ENCODE measurements at places on chromosomes 12 and 14.

DNA sequence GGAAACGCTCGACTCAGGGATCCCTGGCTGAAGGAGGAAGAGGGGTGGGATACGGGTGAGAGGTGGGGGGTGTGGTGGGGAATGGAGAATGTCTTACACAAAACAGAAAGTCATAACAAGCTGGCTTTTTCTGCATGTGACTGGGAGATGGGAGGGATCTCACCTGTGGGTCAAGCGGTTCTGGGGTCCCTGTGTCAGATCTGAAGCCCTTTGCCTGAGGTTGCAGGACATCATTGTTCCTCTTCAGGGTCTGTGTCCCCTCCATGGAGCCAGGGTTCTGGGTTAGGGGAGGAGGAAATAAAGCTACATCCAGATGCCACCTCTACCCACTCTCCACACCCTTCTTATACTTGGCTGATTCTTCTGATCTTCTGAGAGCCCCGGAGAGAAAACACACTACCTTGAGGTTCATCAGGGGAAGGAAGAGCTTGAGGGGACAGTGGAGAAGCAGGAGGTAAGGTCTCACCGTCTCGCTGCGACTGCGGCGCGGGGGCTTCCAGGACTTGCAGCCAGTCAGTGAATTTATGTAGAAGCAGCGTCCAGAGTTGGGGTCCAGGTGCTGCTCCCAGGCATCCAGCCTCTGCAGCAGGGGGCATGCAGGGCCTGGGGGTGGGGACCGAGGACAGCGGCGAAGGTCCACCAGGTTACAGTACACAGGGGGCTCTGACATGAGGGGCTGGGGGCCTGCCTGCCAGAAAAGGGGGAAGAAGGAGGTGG, 2.5 kb downstream of the ARHGAP9 start:
- DNase-seq, result peak; percentile 38

DNA sequence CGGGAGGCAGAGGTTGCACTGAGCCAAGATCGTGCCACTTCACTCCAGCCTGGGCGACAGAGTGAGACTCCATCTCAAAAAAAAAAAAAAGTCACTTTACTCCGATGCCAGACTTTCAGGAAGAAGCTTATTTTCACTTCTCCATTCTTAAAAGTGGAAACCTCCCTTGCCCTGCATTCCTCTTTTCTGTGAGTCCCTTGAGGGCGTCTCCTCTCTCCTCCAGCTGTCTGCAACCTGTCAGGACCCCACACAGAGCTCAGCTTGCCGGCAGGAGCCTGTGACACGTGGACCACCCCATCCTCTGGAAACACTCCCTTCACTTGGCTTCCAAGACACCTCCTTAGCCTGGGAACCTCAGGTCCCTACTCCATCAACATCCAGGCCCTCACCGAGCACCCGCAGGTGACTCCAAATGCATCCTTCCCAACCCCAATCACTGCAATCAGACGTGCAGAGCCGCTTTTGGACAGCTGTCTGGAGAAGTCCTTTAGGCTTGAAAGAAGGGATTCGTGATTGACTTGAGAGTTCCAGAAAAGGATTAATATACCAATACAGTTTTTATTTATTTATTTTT, 34.3 kb downstream of the SLC15A4 start:
- DNase-seq, result no peak

GRCh38 chr12:132275110-132275531, 54.3 kb downstream of the GALNT9 start:
- DNase-seq, result no peak

GRCh38 chr14:94464290-94464689, 11.7 kb upstream of the SERPINA11 start:
- DNase-seq, result no peak

DNA sequence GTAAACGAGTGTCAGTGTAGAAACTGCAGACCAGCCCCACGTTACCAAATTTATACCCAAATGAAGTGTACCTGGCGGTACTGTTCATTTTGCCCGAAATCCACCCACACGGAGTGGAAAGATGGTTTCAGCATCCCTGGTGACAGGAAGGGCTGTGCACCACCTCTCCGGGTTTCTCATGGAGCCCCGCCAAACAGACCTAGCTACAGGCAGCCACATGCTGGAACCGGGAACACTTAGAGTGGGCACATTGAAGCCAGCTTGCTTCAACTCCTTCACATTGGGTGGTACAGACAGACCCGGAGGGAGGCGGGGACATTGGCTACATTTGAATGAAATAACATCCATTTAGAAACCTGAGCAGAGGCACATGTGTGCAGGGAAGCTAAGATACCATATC, 84.4 kb downstream of the PPP2R5C start:
- no peak for DNase-seq

GRCh38 chr14:106436310-106436905, 910.0 kb downstream of the TMEM121 start:
- DNase-seq, result no peak

GRCh38 chr12:120628919-120629318, 11.5 kb upstream of the CABP1 start:
- no peak for DNase-seq

- DNase-seq, result no peak
Measured at GRCh38 chr14:60356386-60356785, 107.4 kb downstream of the PPM1A start.

DNA sequence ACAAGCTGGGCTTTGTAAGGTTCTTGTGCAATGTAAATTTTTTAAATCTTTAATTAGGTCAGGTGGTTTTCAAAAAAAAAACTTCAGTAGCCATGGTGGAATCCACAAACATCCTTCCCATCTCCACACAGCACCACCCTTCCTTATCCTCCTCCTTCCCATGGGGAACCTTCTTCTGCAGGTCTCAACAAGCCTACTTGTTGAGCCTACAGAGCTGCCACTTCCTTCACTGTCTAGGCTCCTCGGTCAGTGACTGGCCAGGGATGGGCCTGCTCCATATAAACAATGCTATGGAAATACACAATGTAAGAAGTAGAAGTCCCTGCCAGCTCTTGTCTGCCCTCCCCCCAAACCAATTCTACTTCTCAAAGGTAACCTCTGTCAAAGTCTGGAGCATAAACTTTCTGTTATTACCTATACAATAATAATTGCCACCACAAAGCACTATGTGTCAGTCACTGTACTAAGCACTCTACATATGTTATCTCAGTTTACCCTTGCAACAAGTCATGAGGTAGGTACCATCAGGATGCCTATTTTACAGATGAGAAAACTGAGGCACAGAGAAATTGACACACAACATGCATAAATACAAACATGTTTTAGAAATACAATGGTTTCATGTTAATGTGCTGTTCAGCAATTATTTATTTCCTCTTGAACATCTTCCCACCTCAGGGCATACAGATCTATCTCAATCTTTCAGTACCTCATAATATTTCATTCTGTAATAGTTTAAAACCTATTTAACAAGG, 17.4 kb downstream of the LIMA1 start:
- DNase-seq, result no peak

Data from activated CD8-positive, alpha-beta T cell treated with anti-CD3 and anti-CD28 coated beads, Interleukin-2, amount 10 ng/mL, durations not matched to agents 7 days and 5 days (primary cell).